ENCODE measurements at places on chromosomes 13 and 19. TPM values are rescaled to one million over a fixed set of nuclear protein-coding genes. Genes with fewer than 3 reads are reported as not detected.

DNA sequence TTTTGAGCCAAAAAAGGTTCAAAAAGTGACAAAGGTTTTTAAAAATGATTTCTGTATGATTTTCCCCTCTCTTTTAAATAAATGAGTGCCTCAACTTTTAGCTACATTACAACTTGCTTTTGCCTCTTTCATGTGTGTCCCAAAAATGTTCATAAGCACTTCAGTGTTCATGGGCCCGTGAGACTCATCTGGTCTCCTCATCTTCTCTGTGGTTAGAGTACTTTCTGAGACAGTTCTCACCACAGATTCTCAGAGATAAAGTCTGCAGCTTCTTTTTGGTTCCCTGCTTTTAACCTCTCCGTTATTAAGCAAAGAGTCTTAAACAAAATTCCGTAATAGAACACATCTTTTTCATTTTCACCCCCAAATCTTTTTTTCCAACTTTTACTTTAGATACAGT is 156.9 kb downstream of the DLEU7 start:
- no peak for DNase-seq

- DNase-seq = no peak
Observed at GRCh38 chr19:46124638-46125115, at the start of gene IGFL3. Gene IGFL3 (minus strand): TSS chr19:46124688. CDS start chr19:46124649, 39 bp downstream.

DNA sequence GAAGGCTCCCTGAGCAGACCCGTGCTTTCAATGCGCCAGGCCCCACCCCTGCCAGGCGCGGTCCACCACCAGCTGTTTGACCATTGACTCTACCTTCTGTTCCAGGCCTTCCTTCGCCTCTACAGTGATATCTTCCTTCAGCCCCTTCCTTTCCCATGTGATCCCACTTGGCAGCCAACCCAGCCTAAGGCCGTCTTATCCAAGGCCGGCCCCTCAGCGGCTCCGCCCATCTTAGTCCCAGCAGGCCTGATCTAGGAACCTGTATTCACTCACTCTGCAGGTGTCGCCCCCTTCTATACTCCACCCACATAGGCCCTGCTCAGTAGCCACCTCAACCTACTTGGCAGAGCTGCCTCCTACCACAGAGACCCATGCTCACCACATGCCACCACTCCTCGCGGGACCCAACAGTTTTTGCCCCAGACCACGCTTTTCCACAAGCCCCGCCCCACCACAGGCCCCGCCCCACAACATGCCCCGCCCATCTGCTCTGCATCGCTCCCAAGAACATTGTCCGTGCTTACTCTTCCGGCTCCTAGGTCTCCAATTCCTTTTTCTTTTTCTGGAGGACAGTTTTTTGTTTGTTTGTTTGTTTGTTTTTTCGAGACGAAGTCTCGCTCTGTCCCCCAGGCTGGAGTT is 2.9 kb downstream of the RASIP1 start:
- no peak for DNase-seq

- no peak for DNase-seq
Observed at GRCh38 chr19:43811837-43812236, 9.6 kb upstream of the LYPD5 start.

DNA sequence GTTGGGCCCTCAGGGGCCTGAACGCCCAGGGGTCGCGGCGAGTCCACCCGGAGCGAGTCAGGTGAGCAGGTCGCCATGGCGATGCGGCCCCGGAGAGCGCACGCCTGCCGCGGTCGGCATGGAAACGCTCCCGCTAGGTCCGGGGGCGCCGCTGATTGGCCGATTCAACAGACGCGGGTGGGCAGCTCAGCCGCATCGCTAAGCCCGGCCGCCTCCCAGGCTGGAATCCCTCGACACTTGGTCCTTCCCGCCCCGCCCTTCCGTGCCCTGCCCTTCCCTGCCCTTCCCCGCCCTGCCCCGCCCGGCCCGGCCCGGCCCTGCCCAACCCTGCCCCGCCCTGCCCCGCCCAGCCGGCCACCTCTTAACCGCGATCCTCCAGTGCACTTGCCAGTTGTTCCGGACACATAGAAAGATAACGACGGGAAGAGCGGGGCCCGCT is at the start of gene CCNA1:
CCNA1 (plus strand) TSS at position 390 of the 439 bp plus-strand sequence. CDS start 562 bp downstream, outside the sequence.
- DNase-seq = no peak

DNA sequence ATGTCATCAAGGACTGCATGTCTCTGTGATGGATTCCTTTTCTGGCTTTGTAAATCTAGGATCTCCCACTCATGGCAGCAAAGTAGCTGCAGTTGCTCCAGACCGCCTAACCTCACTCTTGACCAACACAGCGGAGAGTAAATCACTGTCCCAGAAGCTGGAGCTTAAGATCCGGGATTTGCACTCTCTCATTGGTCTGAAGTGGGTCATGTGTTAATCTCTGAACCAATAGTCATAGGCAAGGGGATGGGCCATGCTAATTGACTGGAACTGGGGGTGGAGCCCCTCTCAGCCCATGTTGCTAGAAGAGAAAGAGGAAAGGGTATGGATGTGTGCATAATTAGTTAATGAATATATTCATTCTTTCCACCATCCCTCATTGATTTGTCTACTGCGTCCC is 34.0 kb downstream of the VAV1 start:
- no peak for DNase-seq

DNA sequence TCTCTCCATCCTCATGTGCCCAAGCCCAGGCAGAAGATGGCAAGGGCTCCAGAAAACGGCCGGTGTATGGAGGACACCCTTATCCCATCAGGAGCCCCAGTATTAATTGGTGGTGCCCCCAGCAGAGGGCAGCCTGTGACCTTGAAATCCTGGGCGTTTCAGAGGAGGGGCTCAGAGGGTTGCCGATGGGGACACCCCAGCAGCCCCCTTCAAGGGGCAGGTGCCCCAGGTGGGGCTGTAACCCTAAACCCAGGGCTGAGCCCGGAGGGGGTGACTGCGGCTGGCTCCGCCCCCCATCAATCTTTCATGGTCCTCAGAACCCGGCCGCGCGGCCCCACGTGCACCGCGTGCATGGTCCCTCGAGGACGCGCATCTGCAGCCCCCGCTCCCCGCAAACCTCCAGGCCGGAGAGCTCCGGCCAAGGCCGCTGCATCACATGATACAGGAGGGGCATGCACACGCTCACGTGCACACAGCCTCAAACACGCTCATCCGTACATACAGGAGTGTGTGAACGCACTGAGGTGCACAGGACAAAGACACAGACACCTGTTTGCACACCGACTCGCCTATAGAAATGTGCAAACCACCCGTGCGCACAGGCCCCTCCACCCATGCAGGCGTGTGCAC is 949 bp downstream of the RAB3A start:
- DNase-seq = no peak

GRCh38 chr13:48411147-48411794 is 1.6 kb downstream of the LPAR6 start:
- no peak for DNase-seq

GRCh38 chr13:25871389-25872125 is 180.3 kb downstream of the SHISA2 start:
- no peak for DNase-seq

DNA sequence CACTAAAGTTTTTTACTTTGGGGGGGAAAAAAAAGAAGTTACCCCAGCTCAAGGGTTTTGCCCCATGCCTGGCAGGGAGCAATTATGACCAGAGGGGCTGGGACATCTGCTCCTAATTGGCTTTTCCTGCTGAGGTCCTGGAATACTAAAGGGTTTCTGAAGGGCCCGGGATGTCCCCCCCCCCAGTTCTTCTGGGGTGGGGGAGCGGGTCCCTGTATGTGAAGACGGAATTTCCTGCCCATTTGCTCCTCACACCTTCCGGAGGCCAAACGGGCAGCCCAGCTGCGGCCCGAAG is 1.1 kb upstream of the DLL3 start:
- DNase-seq = no peak

- DNase-seq = no peak
Observed at GRCh38 chr19:15137777-15138176, 30.6 kb downstream of the SYDE1 start.

GRCh38 chr13:94717916-94718315 is 5.6 kb upstream of the SOX21 start:
- no peak for DNase-seq

STOML3 gene
- total RNA-seq = 1.0 TPM

DNA sequence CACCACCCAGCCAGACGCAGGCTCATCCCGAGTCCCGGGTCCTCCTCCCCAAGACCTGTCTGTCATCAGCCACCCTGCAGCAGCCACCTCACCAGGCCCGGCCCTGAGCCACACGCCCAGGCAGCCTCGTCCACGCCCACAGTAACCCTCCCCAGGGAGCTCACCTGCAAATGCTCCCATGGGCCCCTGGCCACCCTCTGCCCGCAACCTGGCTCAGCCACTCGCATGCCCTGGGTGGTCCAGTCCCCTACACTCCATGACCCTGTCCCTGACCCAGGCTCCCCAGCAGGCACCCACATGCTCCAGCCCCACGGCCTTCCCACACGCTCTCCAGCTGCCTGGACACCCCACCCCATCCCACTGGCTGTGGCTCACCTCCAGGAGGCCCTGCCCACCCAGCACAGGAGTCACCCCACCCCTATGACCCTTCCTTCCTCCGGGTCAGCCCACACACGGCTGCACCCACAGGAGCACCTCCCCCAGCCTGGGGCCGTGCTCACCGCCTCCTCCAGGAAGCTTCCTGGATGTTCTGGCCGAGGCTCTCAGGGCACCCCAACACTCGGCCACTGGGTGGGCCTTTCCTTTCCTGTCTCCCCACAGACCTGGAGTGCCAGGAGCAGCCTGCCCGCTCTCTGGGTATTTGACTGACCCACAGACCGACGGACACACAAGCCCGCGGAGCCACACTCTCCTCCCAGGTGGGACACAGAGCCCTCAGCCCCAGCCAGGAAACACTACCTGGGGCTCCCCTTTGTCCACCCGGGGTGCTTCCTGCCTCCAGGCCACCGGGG is 3.6 kb downstream of the TMEM259 start:
- DNase-seq = no peak

DNA sequence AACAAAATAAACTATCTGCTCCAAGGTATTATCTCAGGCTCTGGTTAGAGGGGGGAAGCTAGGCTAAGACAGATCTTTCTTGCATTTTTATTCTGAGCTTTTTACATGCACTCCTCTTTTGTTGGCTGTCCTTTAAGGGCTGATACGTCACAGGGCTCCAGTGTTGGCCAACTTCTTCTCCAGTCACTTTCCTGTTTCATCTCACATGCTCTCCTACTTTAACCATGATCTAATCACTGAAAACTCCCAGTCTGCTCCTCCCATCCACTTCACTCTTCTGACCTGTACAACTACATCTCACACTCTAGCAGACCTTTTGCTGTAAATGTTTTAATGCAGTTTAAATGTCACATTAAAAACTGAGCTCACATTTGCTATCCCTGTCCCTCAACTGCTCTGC is 510.0 kb upstream of the KLF12 start:
- no peak for DNase-seq

DNA sequence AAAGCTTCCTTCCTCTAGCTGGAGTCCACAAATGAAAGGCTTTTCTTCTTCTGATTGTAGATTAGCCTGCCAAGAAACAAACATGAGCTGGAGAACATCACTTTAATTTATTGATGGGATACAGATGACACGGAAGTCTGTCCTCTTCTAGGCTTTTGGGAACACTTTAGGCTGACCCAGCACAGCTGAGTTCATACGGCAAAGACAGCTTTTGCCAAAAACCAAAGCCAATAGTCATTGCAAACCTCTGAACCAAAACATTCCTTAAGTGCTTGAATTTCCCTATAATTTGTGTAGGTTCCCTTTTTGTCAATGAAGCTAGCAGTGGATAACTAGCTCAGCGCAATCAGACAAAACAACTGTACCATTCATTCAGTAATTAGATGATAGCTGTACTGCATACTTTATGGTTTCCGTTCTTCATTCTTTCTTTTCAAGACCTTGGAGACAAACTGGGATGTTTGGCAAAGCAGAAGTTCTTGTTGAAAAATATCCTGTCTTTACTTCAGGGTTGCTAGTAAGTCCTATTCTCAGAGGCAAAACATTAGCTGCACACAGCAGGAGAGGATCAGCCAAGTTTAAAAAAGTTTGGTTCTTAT is 95.7 kb upstream of the SPRY2 start:
- DNase-seq = no peak

ZNF382 gene
- 4.2 TPM for total RNA-seq

DNA sequence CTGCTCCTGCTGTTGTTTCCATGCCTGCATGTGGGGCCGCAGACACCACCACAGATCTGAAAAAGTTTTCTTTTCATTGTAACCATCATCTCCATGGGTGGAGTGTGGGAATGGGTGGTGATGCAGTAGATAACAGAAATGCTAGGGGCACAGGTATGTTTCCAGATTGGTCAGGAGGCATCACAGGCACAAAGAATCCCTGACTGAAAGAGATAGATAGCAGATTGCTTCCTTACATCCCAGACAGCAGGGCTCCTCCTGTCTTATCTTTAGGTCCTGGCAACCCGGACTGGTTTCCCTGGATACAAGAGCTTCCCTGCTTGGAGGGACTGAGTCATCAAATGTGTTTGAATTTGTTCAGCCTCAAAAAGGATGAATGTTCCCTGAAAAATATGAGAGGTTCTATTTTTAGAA is 1937.6 kb downstream of the PCDH9 start:
- no peak for DNase-seq

DNA sequence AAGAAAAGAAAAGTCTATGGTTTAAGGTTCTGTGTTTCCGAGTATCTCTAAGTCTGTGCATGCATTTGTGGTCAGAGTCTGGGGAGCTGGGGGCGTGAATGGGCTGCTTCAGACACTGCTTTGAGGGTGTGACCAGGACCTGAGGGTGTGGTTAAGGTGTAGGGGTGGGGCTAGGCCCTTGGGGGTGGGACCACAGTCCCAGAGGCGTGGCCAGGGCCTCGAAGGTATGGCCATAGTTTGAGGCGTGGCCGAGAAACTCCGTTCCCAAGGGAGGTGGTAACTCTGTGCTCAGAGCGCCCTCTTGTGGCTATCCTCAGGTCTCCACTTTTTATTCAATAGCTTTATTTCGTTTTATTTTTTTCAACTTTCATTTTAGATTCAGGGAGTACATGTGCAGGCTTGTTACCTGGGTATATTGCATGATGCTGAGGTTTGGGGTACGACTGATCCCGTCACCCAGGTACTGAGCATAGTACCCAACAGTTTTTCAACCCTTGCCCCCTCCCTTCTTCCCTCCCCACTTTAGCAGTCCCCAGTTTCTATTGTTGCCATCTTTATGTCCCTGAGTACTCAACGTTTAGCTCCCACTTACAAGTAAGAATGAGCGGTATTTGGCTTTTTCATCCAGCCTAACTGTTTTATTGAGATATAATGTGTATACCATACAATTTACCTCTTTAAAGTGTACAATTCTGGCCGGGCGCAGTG is 7.0 kb upstream of the CBLC start:
- peak; percentile 99 for DNase-seq

Data from upper lobe of left lung (tissue), 6 donors.